ENCODE measurements at places on chromosomes 3 and 15.

DNA sequence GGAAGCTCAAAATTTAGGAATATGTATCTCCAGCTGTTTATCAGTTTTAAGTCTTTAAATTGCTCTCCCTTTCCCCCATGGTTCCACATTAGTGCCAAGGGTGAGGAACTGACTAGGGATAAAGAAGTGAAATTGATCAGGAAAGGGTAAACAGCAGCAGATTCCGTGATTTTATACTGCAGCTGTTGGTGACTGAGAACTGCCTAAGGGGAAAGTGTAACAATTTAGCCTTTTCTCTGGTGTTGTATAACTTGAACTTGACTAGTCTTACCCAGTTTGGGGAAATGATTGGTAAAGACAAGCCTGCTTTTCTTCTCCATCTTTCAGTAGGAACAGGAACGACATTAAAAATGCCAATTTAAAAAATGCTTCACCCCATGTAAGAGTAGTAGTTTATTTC is 5.0 kb downstream of the SPRED1 start:
- no peak for DNase-seq

DNA sequence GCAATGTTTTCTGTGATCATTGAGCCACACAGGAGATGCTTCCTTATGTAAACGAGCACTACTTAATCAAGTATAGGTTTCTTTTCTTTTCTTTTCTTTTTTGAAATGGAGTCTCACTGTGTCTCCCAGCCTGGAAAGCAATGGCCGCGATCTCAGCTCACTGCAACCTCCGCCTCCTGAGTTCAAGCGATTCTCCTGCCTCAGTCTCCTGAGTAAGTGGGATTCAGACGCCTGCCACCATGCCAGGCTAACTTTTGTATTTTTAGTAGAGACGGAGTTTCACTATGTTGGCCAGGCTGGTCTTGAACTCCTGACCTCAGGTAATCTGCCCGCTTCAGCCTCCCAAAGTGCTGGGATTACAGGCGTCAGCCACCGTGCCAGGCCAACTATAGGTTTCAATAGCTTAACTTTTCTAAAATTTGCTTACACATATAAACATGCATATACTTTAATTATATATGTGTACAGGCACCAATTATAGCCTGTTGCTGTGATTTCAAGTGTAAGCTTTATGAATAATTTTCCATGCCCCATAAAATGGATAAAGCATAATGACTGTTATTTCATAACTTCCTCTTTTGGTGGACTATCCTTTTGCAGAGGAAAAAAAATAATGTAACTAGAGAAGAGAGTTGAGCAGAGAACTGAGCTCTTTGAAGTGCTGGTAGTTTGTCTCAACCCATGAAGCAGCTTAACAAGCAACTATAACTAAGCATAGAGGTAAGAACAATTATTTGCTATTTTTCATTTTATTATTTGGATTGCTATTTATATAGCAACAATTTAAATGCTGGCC is 24.8 kb upstream of the MBNL1 start:
- DNase-seq, result no peak

DNA sequence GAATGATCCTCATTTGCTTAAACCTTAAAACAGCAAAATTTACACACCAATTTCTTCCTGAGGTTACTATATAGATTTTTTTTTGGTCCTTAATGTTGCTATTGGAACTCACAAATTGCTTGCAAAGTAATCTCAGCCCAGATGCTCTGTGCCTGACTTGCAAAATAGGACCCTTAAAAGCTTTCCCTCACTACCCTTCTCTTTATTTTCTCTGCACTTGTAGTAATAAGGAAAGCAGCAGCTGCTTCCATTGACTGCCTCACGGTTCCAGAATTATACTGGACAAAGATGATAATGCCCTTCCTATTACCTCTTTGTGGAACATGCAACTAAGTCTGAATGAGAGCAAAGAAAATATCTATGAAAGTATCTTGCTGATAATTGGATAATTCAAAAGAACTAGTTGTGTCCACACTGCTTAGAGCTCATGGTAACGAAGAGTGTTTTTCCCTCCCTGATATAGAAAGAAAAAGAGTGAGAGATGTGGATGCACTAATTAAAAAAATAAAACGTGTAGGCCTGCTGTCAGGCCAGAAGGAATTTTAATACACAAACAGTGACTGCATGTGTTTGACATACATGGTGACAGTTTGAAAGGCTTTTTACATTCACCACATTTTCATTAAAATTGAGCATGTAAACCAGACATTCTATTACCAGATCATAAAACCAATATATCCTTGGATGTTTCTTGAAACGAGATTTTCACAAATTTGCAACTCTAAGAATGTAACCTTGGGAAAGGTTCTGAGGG is 783.1 kb downstream of the GBE1 start:
- no peak for DNase-seq

DNA sequence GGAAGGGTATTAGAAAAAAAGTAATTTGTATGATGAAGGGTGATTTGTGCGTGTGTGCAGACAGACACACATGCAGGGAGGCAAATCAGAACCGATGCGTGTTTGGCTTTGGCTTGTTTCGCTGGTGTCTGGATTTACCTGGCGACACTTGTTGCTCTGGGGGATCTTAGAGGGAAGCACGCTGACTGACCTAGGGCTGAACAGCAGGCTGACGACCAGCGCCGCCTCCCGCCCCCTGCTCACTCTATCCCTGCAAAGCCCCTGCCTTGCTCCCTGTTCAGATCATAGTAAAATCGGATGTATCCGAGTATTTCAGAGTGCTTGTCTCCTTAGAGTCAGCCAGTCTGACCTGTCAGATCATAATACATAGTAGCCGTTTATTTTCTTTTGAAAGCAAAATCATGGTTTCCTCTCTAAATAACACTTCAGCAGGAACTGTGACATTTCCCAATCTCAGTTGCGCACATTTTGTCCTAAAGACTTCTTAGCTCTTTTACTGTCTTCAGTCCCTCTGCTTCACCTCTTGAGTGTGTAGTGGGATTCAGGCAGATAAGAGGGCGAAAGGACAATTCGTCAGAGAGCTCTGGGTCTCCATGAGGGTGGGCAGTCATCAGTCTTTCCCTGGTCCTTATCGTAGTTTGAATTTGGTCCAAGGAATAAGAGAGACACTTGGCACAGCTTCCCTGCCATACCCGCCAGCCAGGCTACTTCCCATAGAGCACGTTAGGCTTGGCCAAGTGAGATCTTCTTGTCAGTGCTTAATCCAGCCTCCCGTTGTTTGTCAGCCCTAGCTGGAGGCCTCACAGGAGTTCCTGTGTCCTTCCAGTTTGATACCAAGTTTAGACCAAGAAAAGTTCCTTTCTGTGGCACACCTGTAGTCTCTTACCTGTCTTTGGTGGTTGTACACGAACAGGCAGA is 97.4 kb downstream of the PGPEP1L start:
- no peak for DNase-seq

DNA sequence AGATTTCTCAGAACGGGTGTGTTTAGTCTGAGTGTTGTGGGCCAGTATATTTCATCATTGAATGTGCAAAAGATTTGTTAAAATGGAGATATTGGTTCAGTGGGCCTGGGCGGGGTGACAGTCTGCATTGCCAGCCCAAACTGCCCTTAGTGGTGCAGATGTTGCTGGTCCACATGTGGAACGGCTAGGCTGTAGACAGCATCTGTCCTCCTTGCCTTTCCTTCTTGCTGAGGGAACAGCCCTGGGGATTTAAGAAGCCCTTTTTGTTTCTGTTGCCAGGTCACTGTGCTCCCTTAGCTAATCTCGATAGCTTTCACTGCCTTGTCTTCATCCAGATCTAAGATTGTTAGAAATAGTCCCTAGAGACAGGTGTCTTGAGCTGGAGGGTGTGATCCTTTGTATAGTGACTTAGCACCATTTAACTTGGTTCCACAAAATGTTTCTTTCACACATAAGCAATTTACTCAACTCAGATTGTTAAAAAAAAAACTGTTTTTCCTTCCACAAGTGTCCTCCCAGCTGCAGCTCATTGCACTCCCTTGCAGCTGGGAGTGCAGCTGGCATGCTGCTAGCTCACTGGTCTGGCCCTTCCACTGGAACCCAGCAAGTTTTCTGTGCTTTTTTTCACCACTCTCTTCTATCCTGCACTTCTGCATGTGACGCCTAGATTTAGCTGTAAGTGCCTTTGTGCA is 37.5 kb downstream of the GAP43 start:
- no peak for DNase-seq

DNA sequence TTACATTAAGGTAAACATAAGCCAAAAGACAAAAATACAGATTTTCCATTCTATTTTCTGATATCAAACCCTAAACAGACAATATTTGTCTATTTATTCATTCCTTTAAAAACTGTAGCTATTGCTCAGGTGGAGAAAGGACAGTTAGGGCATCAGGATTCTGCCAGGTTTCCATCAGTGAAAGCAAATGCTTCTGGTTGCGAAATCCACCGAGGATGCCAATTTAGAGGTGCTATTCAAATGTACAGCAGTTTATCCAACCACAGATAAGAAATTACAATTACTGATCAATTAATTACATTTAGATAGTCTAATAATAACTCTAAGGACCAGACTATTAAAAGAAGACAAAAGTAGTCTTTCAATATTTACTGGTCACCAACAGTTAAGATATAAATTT is 3.9 kb downstream of the TOMM70 start:
- no peak for DNase-seq

GRCh38 chr3:38655708-38656300 is 6.3 kb upstream of the SCN5A start:
- no peak for DNase-seq

DNA sequence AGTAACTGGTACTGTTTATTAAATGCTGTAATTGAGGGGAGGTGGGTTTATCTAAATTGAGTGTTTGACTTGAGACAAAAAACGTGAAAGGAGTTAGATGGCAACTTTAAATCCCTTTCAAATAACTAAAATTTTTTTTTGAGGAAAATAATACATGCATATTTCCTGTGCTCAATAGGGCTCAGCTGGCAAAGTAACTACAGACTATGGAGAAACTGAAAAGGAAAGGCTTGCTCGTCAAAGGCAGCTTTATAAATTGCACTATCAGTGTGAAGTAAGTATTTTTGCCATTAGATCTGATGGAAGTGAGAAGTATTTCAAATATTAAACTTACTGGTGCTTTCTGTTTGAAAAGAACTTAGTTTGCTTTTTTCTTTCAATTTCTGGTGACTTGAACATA is 72.2 kb downstream of the DZIP3 start:
- no peak for DNase-seq

Data from spleen (tissue), 13 donors.